Body of pancreas (tissue), 4 donors: ENCODE measurements at places on chromosomes 5 and 9.

- H3K4me1 ChIP-seq = peaks cover 6% of the 10 kb centered on the region
- no peaks in the 10 kb centered on the region for H3K27me3 ChIP-seq
- H3K36me3 ChIP-seq = no peaks in the 10 kb centered on the region
- peak overlapping the region; percentile 64 for H3K27ac ChIP-seq
- DNase-seq = no peak
- no peak overlapping the region for H3K4me3 ChIP-seq
Measured at GRCh38 chr9:124810663-124811355, 33.9 kb downstream of the OLFML2A start.

DNA sequence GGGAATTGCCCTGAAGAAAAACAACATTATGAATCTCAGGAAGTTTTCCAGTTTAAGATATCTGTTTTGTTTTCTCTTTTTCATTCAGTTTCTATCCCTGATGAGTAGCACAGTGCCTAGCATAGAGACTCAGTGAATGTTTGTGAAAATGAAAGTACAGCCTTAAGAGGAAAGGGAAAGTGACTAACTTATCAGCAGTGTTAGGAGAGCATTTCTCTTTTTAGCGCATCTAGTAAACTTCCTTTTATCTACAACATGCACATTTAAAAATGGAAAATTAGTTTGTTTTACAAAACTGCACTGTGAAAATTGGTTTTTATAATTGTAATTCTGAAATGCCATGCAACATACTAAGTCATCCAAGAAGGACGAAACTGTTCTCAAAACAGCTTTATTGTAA, 110.8 kb downstream of the SMARCA2 start:
- no peaks in the 10 kb centered on the region for H3K27me3 ChIP-seq
- H3K27ac ChIP-seq = no peak overlapping the region
- H3K4me1 ChIP-seq = peaks cover 23% of the 10 kb centered on the region
- H3K4me3 ChIP-seq = no peak overlapping the region
- H3K36me3 ChIP-seq = no peaks in the 10 kb centered on the region

DNA sequence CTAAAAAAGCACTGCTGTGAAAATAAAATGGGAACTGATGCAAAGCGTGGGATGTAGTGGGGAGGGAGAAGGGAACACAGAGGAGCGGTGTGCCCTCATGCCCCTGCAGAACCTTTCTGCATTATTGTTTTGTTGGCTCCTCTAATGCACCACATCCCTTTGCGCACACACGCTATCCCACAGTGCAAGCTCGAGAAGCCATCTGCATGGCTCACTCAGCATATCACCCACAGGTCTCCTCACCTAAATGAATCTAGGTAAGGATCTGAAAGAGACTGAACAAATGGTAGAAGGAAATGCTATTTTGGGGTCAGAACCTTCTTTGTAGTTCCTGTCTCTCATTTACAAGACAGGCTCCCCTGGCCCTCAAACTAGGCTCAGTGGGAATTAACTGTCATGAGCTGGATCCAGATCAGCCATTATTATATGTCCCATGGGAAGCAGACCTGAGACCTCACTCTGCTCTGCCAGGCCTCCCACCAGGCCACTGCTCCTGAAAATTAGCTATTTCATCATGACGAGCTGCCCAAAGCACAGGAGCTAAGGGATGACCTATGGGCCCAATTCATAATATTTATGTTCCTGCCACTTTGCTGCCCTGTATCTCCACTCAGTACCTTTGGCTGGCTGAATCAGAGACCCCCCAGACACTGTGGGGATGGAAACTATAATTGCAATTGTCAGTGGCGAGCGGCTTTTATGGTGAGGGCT, 169.4 kb downstream of the SPOCK1 start:
- no peaks in the 10 kb centered on the region for H3K27me3 ChIP-seq
- no peak overlapping the region for H3K4me3 ChIP-seq
- no peaks in the 10 kb centered on the region for H3K36me3 ChIP-seq
- H3K27ac ChIP-seq = no peak overlapping the region

DNA sequence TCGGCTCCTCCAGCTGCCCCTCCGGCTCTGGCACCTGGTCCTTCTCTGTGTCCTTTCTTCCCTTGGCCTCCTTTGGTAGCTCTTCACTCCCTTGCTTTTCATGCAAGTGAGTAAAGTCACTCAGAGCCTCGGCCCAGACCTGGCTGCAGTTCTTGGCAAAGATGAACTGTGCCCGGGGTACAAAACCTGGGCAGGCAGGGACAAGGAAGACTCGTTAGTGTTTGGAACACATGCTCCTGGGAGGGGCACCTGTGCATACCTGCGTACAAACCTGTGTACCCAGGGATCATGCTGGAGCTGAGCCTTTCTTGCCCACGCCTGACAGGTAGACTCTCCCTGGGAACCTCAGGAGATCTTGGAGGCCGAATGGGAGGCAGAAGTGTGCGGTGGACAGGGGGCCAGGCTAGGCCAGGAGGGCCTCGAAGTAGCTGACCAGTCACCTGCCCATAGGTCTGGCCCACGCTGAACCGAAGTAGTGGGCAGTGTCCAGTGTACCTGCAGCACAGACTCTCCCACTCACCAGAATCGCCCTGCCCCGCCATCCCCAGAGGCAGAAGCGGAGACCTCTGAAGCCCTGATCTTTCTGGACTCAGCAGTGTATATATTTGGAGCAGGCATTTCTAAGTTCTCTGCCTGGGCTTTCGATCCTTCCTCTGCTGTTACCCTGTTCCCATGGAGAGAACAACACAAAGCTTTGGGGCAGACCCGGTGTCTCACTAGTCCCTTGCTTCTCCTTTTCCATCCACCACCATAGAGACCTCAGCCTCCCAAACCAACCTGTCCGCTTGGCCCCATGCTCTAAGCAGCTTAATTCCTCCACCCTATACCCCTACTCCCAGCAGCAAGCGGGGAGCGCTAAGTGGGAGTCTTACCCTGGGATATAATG, 41.9 kb upstream of the TESK1 start:
- H3K4me3 ChIP-seq = no peak overlapping the region
- H3K27ac ChIP-seq = no peak overlapping the region
- peaks cover 5% of the 10 kb centered on the region for H3K36me3 ChIP-seq
- H3K27me3 ChIP-seq = no peaks in the 10 kb centered on the region
- no peak for DNase-seq
- H3K4me1 ChIP-seq = peaks cover 9% of the 10 kb centered on the region

- peak overlapping the region; percentile 68 for H3K27ac ChIP-seq
- no peaks in the 10 kb centered on the region for H3K4me1 ChIP-seq
- no peak for DNase-seq
- no peaks in the 10 kb centered on the region for H3K27me3 ChIP-seq
- no peaks in the 10 kb centered on the region for H3K36me3 ChIP-seq
Measured at GRCh38 chr9:84339962-84340361, 596 bp downstream of the SLC28A3 start.

DNA sequence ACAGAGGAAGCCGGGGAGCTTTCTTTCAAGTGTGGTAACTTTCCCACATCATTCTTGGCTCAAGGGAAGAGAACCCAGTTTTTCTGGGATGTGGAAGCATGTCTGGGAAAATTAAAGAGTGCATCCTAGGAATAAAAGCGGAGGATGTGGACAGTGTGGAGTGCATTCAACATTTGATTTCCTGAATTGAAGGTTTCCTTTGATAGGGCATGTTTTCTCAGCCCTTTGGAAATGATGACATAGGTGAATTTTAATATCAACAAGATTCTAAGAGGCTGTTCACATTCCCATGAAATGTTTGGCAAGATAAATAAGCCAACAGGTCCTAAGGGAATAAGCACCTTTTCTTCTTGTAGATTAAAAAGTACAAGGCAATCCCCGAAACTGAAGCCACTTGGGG, 63.6 kb downstream of the ENTREP1 start:
- peaks cover 48% of the 10 kb centered on the region for H3K4me1 ChIP-seq
- H3K27me3 ChIP-seq = no peaks in the 10 kb centered on the region
- H3K4me3 ChIP-seq = no peak overlapping the region
- DNase-seq = no peak
- no peak overlapping the region for H3K27ac ChIP-seq
